ENCODE measurements at places on chromosomes 5 and 9.
A peak's percentile ranks its signal among the peaks of the same experiment; 100 is the strongest.

DNA sequence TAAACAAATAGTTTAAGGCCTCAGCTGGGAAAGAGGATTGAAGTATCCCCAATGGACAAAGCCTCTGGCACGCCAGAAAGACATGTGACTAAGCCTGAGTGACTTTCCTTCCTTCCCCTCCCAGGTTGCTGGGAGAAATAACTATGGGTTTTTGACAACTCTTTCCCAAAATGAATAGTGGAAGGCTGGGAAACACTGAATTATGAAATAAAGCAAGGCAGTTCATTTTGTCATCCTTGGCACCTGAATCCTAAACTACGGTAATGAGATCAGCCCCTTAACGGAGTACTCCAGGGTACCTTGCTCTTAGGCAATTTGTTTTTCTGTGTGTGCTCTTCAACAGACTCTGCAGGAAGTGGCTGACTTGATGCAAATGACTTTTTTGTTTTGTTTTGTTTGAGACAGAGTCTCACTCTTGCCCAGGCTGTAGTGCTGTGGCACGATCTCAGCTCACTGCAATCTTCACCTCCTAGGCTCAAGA, 75.2 kb downstream of the LMNB1 start:
- DNase-seq = peak; percentile 38

GRCh38 chr9:12988258-12988657, 213.4 kb downstream of the LURAP1L start:
- no peak for DNase-seq

GRCh38 chr5:83586874-83587776, 115.6 kb downstream of the VCAN start:
- DNase-seq = no peak

DNA sequence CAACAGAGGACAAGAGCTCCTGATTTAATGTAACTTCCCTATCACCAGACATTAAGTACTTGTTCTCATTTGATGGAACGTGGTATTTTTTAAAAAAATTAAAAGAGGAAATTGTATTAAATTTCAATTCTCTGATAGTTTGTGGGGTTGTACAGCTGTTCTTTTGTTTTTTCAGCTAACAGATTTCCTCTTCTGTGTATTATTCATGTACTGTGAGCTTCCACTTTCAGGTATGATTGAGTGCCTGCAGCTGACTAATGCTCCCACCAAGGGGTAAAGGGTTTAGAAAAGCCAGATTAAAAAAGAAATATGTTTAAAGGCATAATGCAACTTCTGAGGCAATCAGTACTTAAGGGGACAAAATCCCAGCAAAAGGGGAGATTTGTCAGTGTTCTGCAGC, 117.7 kb upstream of the ACTBL2 start:
- DNase-seq = no peak

DNA sequence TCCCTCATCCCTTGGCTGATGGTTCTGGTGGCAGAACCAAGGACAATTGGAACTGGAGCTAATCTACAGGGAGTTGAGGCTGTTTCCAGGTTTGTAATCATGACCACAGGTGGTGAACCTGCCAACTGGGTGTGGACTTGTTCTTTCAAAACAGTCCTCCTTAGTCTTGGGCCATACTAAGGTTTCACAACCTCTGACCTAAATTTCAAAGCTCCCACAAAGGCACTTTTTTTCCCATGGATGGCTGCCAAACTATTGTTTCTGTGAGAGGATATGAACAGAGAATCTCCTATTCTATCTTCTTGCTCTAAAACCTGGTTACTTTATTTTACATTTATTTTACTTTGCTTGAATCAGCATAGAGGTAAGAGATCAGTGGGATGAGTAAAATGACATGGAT, 106.5 kb upstream of the IZUMO3 start:
- no peak for DNase-seq

GRCh38 chr9:134734270-134734669, 92.7 kb downstream of the COL5A1 start:
- DNase-seq = peak; percentile 68

- no peak for DNase-seq
These were observed 876.4 kb downstream of the NR2F1-AS1 start for GRCh38 chr5:92704590-92704989.

GRCh38 chr5:87751824-87752223, 339.1 kb upstream of the CCNH start:
- DNase-seq = no peak

DNA sequence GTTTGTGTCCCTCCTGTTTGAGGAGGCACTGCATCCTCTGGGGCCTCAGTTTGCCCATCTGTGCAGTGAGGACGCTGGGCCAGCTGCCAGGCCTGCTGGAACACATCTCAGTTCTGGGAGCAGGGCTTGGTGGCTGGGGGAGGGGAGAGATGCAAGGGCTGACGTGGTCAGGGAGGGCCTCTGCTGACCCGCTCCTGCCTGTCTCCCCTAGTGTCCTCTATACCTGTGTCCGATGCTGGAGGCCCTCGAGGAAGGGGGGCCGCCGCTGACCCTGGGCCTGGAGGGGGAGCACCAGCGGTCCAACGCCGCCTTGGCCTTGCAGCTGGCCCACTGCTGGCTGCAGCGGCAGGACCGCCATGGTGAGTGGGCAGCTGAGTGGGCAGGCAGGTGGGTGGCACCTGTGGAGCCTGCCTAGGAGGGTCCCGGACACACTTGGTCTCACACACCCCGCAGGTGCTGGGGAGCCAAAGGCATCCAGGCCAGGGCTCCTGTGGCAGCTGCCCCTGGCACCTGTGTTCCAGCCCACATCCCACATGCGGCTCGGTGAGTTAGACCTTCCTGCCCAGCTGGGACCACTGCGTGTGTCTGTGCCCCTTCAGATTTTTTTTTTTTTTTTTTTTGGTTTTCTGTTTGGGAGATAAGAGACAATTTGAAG, 5.8 kb downstream of the FPGS start:
- no peak for DNase-seq

DNA sequence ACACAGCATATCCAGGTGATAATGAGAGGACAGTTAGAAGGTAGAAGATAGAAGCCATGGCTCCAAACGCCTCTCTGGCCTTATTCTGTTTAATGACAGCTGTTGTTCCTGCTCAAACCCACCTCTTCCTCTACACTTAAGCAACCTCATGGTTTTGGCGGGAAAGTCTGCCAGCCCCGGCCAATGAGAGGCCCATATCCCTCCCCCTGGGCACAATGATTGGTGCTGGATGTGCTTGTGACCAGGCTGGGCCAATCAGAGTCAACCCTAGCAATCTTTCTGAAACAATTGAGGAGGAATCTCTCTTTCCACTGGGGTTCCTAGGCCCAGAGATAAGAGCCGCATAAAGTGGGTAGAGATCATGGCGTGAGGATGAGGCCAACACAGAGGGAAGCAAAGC, 4.8 kb upstream of the GFI1B start:
- DNase-seq = no peak

DNA sequence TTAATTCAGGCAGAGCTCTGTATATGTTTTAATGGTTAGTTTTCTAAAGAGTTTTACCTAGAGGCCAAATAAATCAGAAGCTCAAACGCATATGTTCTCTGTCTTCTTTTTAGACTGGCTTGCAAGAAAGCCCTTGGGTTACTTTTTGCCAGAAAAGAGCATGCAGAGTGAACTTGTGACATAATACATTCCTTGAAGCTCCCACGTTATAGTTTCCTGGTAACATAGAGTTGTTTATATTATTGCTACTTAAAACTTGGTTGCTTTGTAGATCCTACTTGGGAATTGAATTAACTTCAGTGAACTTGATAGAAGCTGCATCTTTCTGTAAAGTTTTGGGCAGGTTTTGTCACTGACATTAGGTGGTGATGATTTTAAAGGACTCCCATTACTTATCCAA, 102.9 kb downstream of the C9orf152 start:
- DNase-seq = no peak

DNA sequence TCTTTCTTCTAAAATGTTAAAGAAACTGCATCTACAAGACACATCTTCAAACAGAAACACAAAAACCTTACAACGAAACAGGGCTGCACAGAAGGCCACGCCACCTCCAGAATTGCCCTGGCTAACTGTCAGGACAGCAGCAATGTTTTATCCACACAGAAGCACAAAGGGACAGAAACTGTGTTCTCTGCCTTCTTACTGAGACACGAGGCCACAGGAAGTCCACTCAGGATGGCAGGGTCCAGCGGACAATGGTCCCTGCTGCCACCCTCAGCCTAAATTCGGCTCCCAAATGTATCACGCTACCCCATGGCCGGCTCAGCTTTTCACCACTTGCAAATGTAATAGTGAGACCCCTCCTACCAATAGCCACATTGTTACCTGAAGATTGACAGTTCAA, 159.8 kb upstream of the PHYKPL start:
- no peak for DNase-seq

GRCh38 chr9:78112406-78112805, 80.8 kb upstream of the GNAQ start:
- DNase-seq = no peak

DNA sequence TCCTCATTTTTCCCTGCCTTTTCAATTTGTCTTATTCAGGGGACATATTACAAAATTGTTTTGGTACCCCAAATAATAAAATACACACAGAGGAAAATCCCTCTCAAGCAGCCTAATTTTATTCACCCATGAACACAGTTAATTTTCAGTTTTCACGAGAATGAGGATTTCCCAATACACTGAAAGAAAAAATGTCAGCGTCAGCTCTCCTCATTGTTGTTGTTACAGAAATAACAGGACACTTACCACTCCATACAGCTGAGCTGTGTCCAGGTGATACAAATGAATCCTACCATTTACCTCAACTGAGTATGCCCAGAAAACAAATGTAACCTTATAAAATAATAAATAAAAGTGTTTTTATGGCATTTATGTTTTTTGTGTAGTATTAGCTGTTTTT, 144.6 kb upstream of the PCA3 start:
- DNase-seq = no peak

GRCh38 chr5:113336975-113337374, 97.8 kb downstream of the TSSK1B start:
- peak; percentile 39 for DNase-seq

GRCh38 chr5:146797658-146798057, 80.9 kb downstream of the PPP2R2B start:
- no peak for DNase-seq

DNA sequence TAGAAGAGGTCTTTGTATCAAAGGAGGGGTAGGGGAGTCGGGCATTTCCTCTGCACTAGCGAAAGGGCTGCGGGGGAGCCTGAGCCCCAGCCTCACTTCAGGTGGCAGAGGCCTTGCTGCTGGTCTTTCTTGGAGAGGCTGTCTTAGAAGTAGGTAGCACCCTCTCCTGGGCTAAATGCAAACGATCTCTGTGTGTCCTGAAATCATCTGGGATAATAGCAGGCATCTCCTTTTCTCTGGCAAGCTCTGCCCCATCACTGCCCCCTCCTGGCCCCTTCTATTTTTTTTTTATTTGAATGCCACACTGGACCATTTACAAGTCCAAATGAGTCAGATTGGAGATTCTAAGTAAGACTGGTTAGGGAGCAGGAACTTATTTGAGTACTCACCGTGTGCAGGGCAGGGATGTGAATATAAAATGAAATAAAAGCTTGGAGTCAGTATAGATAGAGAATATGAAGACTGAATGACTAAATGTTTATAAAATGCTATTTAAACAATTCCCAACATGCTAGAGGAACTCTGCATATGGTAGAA, 137.1 kb downstream of the FGF1 start:
- DNase-seq = peak; percentile 32

GRCh38 chr5:88724201-88724600, 158.8 kb downstream of the MEF2C start:
- no peak for DNase-seq

DNA sequence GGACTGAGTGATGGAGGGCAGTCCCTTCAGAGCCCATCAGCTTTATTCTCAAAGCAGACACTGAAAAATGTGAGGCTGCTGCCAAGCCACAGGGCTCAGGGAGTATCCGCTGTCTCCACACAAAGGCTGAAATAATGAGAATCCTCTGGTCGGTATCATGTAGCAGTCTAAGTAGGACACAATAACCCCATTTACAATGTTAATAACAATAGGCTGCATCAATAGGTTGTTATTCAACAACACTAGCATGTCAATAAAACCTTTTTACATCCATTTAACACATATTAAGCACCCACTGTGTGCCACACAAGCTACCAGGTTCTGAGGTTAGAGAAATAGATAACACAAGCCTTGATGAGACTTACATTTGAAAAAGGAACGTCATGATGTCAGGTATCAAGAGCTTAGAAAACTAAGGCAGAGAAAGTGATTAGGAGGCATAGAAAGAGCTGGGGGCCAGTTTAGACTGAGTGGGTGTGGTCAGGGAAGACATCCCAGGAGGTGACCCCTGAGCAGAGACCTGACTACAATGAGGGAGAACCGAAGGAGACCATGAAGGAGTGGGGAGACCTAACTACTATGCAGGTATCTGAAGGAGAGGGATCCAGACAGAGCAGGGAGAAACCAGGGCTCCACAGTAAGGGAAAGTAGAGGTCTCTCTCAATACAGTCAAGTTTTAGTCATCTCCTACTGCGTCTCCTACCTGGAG, 140.1 kb upstream of the GRIA1 start:
- DNase-seq = no peak

- DNase-seq = no peak
These were observed 366.5 kb downstream of the CHSY3 start for GRCh38 chr5:130270786-130271185.

DNA sequence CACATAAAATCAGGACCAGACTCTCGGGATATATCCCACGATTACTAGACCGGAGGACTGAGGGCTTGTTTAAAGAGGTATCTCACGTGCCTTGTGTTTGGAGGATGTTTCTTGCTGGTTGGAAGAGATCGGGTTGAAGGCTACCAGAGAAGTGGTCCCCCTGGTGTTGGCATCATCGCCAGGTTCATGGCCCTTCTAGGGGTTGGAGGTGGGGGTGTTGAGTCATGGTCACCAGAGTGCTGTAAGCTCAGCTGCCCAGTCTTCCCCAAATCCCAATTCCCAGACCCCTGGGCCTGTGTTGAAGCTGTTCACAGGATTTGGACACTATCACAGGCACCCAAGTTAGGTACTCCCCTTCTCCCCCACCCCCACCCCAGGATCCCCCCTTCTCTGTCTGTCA, 29.1 kb upstream of the PRDM12 start:
- DNase-seq = no peak

GRCh38 chr5:107278774-107279173, 392.0 kb downstream of the EFNA5 start:
- DNase-seq = no peak

- DNase-seq = no peak
These were observed 129.1 kb upstream of the PIK3R1 start for GRCh38 chr5:68086439-68086838.
